Activated T-cell treated with anti-CD3 and anti-CD28 coated beads, Interleukin-2, amount 50 U/mL, for 72 hours (primary cell): ENCODE measurements at places on chromosomes 3 and 15.

DNA sequence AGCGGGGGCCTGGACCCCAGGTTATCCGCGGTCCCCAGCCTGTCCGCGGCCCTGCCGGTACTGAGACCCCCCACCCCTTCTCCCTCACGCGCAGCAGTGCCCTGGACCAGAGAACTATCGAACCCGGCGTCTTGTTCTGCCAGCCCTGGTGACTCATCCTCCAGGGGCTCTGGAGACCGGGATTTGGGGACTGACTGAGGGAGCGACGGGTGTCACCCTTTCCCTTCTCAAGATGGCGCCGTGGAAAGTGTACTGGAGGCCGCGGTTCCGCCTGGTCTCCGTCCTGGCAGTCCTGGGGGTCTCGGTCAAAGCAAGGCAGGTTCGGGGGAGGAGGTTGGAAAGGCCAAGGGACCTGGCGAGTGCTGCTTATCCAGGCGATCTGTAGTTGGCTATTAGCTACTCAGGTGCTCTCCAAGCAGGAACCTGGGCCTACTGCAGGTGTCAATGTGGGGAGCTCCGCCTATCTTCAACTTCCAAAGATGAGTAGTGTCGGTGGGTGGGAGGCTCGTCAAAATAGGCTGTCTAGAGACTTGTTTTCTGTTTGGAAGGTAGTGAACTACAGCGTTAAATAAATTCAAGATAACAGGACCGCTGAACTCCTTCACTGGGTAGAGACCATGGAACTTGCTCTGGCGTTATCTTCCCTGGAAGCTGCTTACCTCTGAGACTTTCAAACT lies 790 bp downstream of the RAB5A start:
- peak; percentile 62 for DNase-seq

GRCh38 chr3:164401923-164402322 lies 676.4 kb downstream of the SI start:
- no peak for DNase-seq

DNA sequence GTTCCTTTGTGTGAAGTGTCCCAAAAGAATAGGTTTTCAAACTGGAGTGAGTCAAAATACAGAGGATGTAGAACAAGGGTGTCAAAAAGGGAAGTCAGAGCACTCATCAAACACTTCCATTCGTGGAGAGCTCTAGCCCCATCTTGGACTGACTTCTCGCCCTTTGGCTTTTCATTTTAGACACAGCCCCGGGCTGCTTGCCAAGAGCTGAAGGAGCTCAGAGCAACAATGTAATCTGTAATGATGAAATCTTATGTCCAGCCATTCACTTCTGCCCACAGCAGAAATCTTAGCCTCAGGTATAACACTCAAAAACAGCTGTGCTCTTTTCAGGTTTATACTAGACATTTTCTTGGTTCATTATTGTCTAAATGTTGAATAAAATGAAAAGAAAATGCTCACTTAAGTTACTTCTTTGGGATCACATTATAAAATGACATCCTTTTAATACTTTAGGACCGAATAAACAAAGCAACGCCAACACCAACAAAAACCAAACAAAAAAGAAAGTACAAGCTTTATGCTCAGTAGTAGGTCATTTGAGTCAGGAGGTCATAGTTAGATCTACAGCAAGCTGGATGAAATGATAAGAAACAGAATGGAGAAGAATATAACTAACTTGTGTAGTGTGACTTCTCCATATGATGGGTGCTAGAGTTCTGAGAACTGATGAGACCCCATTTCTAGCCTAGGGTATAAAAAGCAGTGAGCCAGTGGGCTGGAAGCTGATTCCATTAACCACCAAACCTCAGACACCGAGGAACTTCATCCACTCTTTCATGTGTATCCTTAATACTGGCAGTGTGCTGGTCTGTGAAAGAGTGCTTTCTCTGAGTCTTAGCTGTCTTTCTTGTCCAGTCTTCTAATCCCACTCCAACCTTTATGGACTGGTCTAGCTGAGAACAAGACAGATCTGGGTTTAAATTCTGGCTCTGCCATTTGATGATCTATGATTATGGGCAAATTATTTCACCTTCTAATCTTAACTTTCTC lies 131.8 kb upstream of the SLC7A14 start:
- DNase-seq = no peak

DNA sequence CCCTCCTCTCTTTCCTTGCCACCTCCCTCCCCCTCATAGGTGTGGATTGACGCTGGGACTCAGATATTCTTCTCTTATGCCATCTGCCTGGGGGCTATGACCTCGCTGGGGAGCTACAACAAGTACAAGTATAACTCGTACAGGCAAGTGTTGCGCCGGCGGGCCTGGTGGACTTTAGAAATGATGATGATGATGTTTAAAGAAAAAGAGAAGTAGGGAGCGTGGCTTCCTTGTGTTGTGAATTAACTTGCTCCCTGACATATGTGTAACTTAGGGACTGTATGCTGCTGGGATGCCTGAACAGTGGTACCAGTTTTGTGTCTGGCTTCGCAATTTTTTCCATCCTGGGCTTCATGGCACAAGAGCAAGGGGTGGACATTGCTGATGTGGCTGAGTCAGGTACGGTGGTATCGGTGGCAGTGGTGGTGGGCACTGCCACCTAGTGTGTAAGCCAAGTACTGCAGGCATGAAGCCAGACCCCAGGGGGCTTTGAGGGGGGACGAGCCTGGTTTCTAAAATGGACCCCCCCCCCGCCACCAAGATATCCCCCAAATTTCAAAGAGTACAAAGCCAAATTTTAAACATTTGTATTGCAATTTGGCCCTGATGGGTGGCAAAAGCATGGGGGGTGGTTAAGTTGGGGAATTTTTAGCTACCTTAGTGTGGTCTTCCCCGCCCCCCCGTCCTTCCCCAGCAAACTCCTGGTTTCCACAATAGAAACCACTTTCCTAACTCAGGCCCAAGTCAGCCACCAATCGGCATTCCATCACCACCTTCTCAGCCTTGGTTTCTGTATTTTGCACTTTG lies 65.6 kb downstream of the SLC6A6 start:
- peak; percentile 34 for DNase-seq

GRCh38 chr15:25775317-25775912 lies 87.7 kb downstream of the ATP10A start:
- no peak for DNase-seq
